CD4-positive, alpha-beta T cell treated with Interleukin-12 subunit alpha and Interleukin-12 subunit beta, for 1 hour (primary cell): ENCODE measurements at places on chromosomes 2 and 18.

- no peak for DNase-seq
Measured at GRCh38 chr2:62099523-62100175, 96.3 kb upstream of the B3GNT2 start.

DNA sequence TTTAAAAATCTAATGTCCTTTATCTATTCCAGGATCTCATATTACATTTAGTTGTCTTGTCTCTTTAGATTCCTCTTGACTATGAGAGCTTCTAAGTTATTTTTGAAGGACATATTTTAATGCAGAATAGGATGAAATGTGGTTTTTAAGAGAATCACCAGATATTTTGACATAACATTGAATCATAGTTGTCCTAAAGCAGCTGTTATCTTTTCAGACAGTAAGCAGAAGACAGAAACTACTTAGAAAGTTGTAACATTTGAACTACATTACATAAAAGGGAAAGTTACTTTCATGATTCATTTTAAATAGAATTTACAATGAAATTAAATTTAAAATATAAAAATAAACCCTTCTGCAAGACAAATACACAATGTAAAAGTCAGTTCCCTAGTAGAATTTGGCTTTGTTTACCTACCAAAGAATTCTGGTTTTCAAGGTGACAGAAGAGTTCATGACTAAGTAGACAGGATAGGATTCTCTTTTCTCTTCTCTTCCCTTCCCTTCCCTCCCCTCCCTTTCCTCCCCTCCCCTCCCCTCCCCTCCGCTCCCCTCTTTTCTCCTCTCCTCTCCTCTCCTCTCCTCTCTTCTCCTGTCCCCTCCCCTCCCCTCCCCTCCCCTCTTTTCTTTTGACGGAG is 186.0 kb downstream of the DIS3L2 start:
- DNase-seq: no peak

DNA sequence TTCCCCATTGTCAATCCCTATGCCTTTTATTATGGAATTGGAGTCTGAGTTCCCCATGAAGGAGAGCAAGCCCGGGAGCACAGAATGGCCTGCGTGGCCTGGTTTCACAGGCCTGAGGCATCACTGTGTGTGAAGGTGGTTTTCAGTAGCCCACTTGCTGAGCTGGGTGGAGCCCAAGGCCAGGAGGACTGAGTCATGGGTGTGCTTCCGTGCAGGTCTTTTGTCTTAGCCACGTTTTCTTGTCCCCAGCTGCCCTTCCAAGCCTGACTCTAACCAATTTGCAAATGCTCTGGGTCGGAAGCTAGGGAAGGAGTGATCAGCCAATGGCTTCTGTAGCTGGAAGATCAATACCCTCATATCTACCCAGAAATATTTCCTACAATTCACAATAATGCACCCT is 119.2 kb downstream of the MAPK4 start:
- DNase-seq: no peak

DNA sequence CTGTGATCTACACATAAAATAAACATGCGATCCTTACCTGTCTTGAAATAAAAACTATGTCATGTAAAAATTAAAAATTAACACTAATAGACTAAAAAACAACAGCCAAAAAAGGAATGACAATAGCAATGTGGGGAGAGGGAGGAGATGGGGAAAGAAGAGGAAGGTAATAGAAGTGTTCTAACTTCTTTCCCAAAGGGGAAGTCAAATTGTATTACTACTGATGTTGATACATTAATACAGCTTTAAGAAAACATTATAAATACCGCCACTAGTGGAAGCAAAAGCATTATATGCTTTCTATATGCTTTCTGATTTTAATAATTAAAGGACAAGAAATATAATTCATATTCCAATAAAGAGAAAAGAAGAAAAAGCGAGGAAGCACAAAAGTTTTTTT is 22.2 kb downstream of the ZNF516 start:
- DNase-seq: no peak

DNA sequence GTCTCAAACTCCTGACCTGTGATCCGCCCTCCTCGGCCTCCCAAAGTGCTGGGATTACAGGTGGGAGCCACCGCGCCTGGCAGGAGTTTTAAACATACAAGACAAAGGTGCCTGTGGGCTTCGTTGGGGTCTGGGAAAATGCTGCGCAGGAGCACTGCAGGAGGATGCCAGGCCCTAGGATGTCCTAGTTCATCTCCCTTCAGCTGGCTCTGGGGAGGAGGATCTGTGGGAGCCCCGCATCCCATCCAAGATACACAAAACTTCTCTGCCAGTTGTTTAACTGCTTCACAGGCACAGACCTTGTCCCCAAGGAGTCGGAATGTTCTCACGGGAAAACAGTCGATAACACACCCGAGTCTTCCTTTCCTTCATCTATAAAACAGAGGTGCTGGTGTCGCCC is 89.1 kb downstream of the POLR1A start:
- DNase-seq: no peak

GRCh38 chr2:59047373-59047995 is 806.4 kb upstream of the FANCL start:
- no peak for DNase-seq

- no peak for DNase-seq
Measured at GRCh38 chr2:238952261-238952919, 104.5 kb downstream of the TWIST2 start.

DNA sequence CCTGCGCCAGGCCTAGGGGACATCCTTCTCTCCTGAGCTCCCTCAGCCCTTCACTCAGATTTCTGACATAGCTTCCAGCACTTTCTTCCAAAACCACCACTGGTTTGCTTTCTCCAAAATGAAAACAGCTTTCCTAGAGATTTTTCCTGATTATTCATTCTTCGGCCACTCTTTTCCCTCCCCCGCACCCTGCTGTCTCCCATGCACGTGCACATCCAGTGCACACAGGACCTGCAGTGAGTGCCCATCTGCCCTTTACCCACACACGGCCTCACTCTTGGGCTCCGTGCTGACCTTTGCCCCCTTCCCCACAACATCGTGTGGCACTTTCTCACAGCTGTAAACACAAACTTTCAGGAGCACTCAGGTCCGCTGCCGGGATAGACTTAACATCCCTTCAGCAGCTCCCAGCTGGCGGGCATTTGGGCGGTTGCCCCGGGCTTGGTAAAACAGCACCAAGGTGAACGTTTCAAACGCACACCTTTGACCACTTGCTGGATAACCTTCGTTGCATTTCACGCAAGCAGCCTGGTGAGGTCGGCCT is 25.8 kb downstream of the KIF1A start:
- DNase-seq: no peak
